Transverse colon (tissue), 4 donors: ENCODE measurements at places on chromosomes 6 and 20. TPM values are rescaled to one million over a fixed set of nuclear protein-coding genes. Genes with fewer than 3 reads are reported as not detected.
A peak's percentile ranks its signal among the peaks of the same experiment; 100 is the strongest.

DNA sequence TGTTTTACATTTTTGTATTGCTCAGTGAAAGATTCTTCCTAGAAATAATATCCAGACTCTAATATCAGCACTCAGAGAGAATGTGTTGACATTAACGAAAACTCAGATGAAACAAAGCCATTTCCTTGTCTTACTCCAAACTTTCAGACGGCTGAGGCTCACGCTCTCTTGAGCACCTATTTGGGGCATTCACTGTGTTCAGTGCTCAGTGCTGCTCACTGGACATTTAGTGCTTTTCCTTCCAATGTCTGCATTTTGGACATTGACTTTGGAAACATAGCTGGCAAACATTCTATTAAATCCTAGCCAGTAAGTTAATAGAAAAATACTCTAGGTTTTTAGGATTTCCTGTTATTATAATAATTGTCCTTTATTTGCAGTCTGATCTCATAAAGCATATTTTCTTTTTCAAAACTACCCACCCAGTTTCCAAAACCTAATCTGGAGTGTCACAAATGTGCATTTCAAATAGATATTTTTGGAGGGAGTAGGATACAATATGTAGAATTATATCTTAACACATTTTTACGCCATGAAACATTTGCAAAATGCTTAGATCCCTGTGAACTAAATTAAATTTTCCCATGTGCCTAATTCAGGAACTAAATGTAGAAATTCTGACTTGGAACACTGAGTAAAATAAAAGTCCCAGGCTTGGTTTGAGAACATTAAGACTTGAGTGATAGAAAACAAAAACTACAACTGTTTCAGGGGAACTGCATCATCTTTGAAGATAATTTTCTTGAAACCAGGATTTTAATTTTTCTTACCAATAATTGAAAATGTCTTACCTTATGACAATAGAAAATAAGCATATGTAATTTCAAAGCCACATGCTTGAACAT lies 91.7 kb upstream of the B3GAT2 start:
- no peaks in the 10 kb centered on the region for H3K36me3 ChIP-seq
- no peak overlapping the region for H3K27ac ChIP-seq
- DNase-seq = no peak

- H3K27ac ChIP-seq = no peak overlapping the region
- no peaks in the 10 kb centered on the region for H3K4me1 ChIP-seq
- no peaks in the 10 kb centered on the region for H3K36me3 ChIP-seq
- H3K27me3 ChIP-seq = no peaks in the 10 kb centered on the region
- no peak overlapping the region for H3K4me3 ChIP-seq
- no peak for DNase-seq
Observed at GRCh38 chr6:87661016-87661415, 41.0 kb downstream of the AKIRIN2 start.

- no peak overlapping the region for H3K27ac ChIP-seq
- no peak for DNase-seq
- no peak overlapping the region for H3K4me3 ChIP-seq
- no peaks in the 10 kb centered on the region for H3K4me1 ChIP-seq
Observed at GRCh38 chr6:124197148-124197547, 393.5 kb downstream of the NKAIN2 start.

DNA sequence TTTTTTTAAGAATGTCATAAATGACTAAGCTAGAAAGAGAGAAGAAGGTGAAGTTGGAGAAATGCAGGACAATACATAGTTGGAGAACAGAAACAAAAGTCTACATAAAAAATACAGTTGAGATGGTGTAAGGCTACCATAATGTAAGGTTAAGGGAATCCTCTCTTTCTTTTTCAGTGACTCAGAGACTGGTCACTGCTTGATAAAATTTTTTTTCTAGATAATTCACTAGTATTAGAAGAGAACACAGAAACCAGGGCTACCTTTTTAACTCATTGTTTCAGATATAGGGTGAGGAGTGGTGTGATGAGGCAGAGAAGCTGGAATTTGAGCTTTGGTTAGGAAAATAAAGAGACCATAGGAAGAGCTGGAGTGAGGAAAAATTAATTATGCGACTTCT lies 18.2 kb upstream of the EDN1 start:
- H3K4me1 ChIP-seq = no peaks in the 10 kb centered on the region
- no peak overlapping the region for H3K27ac ChIP-seq
- DNase-seq = no peak
- H3K36me3 ChIP-seq = no peaks in the 10 kb centered on the region

DNA sequence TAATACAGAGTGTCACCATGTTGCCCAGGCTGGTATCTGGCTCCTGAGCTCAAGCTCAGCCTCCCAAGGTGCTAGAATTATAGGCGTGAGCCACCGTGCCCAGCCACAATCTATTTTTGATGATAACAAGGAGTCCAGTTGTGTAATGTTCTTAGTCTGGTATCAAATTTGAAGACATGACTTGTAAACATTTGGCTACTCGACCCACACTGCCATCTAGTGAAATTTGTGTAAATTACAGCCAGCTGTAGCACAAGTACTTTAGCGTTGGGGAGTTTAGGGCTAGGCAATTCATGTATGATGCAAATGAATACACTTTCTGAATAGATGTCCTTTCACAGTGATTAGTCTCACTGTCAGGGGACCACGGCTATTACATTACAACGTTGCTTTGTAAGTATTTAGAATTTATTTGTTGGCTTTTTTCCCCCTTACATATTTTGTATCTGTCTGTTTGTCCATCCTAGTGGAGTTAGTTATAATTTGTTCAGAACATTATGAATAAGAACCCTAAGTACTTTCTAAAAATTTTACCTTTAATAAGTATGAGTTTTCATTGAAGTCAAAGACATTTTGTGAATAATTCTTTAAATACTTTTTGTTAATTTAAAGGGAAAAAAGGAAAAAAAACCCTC lies 139.7 kb downstream of the PRDM13 start:
- no peaks in the 10 kb centered on the region for H3K36me3 ChIP-seq
- no peaks in the 10 kb centered on the region for H3K4me1 ChIP-seq
- peak; percentile 59 for DNase-seq
- no peak overlapping the region for H3K4me3 ChIP-seq

DNA sequence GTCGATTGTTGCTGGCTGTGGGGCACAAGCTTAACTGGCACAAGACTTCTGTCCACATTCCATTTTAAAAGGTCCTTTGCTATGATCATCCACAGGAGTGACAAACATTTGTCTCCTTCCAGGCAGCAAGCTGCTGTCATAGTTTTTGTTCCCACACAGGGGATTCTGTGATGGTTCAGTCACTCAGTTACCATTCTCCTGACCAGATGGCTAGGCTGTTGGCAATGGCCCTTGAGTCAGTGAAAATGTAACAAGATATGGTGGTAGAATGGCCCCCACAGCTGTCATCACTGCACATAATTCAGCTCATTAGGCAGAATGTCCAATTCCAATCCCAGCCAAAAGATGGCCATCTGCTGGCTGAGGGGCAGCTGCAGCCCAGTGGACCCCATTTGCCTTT lies 13.7 kb downstream of the BPIFA1 start:
- no peaks in the 10 kb centered on the region for H3K4me1 ChIP-seq
- no peaks in the 10 kb centered on the region for H3K27me3 ChIP-seq
- no peak overlapping the region for H3K4me3 ChIP-seq
- no peak overlapping the region for H3K27ac ChIP-seq
- DNase-seq = no peak

DNA sequence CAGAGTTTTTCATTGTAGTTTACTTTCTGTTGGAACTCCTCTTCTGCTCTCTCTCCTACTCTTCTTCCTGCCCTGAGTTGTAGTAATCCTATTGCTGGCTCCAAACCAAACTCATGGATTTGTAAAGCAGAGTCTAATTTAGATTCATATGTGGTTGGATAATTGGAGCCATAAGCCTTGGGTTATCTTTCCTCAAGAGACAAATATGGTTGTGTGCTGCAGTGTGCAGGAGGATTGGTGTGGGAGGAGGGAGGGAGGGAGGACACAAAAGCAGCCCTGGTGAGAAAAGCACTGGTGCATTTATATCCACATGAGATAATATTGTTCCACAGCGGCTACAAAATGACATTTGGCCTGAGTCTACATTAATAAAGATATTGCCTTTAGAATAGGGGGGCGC lies 4.2 kb downstream of the HLA-G start:
- no peaks in the 10 kb centered on the region for H3K36me3 ChIP-seq
- H3K4me1 ChIP-seq = no peaks in the 10 kb centered on the region
- no peak overlapping the region for H3K4me3 ChIP-seq
- no peak for DNase-seq
- H3K27ac ChIP-seq = no peak overlapping the region

DNA sequence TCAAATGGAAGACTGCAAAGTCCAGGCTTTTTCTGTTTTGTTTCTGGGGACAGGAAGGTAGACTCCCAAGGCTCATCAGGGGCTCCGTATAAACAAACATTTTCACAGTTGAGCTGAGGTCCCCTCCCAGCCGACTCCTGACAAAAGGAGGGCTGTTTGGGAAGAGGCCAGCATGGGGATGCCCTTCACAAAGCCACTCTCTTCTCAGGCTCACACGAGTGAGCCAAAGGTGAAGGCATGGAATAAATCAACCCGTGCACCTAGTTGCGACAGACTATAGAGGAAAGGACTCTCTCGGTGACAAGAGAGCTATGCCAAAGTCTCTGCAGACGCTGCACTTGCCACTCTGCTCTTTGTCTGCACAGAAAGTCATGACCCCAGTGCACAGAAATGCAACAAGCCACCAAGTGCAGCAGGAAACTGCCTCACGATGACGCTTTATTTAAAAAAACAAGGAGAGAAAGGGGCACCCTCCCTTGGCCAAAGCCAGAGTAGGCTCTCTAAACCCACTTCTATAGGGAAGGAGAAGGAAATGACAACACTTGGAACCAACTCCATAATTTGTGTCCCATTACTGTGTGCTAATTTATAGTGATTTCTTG lies 21.0 kb downstream of the JAG1 start:
- no peak for DNase-seq
- H3K27me3 ChIP-seq = no peaks in the 10 kb centered on the region
- no peaks in the 10 kb centered on the region for H3K36me3 ChIP-seq
- peak overlapping the region; percentile 79 for H3K27ac ChIP-seq
- H3K4me3 ChIP-seq = no peak overlapping the region
- H3K4me1 ChIP-seq = peaks cover 22% of the 10 kb centered on the region

- no peaks in the 10 kb centered on the region for H3K36me3 ChIP-seq
- DNase-seq = no peak
- H3K4me1 ChIP-seq = peaks cover 55% of the 10 kb centered on the region
- H3K27ac ChIP-seq = no peak overlapping the region
- H3K27me3 ChIP-seq = no peaks in the 10 kb centered on the region
- no peak overlapping the region for H3K4me3 ChIP-seq
Observed at GRCh38 chr6:31405996-31406395, 2.6 kb downstream of the MICA start.

- peaks cover 35% of the 10 kb centered on the region for H3K27me3 ChIP-seq
- no peaks in the 10 kb centered on the region for H3K4me1 ChIP-seq
- peak overlapping the region; percentile 88 for H3K27ac ChIP-seq
- no peak for DNase-seq
- no peaks in the 10 kb centered on the region for H3K36me3 ChIP-seq
- peak overlapping the region; percentile 66 for H3K4me3 ChIP-seq
Observed at GRCh38 chr6:30260036-30260504, 46.9 kb upstream of the TRIM26 start.

DNA sequence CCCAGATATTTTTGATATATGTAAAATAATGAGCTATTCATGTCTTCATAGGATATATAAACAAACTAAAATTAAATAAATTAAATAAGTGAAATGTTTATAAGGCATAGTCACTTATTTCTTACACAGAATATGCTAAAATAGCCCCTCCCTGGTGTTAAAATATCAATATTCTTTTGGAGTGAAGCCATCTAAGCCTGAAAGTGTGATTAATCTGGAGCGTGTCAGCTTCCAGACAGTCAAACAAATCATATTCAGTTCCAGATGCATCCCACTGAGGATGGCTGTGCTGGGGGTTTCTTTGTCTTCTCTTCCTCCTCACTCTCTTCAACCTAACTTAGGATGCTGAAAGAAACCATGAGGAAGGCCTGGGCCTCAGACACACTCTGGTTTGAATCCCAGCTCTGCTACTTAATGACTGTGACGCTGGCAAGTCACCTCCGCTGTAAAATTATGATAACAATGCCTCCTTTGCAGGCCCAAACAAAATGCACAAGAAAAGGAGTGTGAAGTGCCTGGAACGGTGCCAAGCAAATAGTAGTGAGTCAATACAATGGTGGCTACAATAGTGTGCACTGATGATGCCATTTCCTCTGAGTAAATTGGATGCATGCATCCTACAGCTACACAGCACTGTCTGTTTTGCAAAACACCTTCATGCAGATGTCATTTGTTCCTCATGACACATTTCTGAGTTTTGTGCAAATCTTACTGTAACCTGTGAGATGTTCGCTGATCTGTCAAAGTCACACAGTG lies 161.4 kb downstream of the FOXC1 start:
- H3K36me3 ChIP-seq = no peaks in the 10 kb centered on the region
- H3K4me1 ChIP-seq = no peaks in the 10 kb centered on the region
- DNase-seq = no peak
- H3K27ac ChIP-seq = no peak overlapping the region

- H3K27me3 ChIP-seq = no peaks in the 10 kb centered on the region
- H3K4me1 ChIP-seq = peaks cover 32% of the 10 kb centered on the region
- H3K27ac ChIP-seq = peak overlapping the region; percentile 92
- no peak for DNase-seq
- no peaks in the 10 kb centered on the region for H3K36me3 ChIP-seq
- H3K4me3 ChIP-seq = peak overlapping the region; percentile 96
Observed at GRCh38 chr20:6006603-6006949, 47.3 kb downstream of the LRRN4 start.

DNA sequence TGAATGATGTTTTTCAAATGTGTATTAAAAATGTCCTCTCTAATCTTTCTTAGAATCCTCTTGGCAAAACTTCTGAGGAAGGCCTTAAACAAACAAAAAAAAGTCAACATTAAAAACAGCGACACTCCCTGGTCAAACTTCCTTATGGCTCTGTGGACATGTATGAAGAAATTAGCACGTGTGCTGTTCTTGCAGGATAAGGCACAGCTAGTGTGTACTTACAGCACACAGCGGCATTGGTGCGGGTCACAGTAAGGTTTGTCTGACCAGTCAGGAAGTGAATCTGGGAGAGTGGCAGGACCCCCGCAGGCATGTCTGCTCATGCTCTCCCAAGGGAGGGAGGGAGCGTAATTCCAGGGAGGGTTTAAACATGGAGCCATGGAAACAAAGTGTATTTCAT lies 38.8 kb downstream of the SLC22A1 start:
- no peaks in the 10 kb centered on the region for H3K27me3 ChIP-seq
- H3K36me3 ChIP-seq = no peaks in the 10 kb centered on the region
- no peaks in the 10 kb centered on the region for H3K4me1 ChIP-seq
- H3K4me3 ChIP-seq = no peak overlapping the region
- peak; percentile 47 for DNase-seq
- peak overlapping the region; percentile 5 for H3K27ac ChIP-seq

OR2B6 gene
- total RNA-seq = not detected

BTBD9 gene
- 8.6 TPM for total RNA-seq

C6orf15 gene
- not detected for total RNA-seq

IMPG1 gene
- not detected for total RNA-seq

ELOVL2 gene
- total RNA-seq = not detected

OR2J3 gene
- total RNA-seq = not detected

TFAP2D gene
- not detected for total RNA-seq
